ENCODE measurements at places on chromosomes 12 and 14.

DNA sequence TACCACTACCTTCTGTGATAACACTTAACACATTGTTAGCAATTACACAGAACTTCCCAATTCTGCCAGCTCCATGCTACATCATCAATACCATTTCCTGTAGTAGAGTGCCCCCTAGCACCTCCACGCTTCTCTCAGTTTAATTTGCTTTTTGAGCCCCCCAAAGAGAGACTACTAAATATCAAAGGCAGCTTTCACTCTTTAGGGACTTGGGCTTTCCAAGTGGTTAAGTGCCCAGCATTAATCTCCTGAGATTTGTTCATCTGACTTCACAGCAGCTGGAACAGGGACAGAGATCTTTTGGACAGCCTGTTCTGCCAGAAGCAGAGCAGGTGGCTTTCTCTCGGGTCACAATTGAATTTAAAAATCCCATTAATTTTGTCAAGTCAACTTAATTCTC, 954.9 kb downstream of the DIO2 start:
- no peak for DNase-seq

DNA sequence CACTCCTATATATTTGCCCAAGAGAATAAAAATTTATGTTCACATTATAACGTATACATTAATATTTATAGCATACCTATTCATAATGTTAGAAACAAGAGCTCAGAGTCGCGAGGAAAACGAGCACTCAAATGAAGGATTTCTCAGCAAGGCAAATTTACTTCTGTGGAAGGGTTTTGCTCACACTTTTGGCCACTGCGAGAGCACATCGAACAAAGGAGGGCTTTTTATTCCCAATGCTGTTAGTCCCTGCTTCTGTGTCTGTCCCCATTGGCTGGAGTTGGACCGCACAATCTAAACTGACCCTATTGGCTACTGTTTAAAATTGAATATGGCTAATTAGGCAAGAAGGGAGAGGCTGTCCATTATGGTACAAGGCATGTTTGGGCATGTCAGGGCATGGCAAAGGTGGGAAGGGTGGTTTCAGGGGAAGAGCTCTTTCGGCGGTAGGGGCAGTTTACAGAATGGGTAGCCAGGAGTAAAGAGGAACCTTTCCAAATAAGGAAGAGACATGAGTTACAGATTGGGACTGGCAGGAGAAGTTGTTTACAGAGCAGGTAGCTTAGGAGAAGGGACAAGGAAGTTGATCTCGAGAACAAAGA, 702.9 kb downstream of the TRHDE start:
- DNase-seq: no peak

- no peak for DNase-seq
These were observed 14.4 kb downstream of the EVL start for GRCh38 chr14:100079726-100080005.

DNA sequence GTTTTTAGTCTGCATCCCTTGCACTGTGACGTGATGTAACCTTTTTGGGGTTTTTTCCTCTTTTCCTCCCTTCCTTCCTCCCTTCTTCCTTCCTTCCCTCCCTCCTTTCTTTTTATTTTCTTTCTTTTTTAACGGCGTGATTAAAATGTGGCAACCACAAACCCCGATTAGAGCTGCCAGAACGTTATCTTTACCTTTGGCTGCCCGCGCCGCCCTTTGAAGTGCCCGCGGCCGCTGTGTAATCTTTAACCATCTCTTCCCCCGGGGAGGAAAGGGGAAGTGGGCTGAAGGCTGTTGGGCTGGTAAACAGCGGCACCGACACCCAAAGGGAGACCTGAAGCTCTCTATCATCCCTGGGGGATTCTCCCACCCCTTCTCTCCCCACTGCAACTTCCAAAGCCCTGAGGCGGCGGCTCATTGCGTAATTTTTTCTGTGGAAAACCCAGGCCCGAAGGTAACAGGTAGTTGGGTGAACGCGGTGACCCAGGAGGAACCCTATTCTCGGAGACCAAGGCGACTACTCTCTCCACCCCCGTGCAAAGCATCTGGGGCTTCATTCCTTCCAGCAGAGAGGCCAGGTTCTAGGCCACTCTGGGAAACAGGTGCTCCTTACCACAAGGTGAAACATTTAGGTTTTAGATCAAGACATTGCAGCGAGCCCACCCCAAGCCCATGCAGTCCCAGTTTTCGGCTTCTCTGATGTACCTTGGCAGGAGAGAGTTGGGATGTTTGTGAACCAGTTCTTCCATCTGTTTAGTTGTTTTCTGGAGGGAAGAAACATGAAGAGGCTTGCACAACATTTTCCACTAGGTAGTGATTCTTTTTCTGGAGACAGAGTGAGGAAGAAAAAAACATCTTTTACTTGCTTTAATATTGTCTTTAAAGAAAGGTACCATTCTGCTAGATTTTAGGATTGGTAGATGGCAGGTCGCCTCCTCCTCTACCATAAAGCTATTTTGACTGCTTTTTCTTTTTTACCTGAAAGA, 1.5 kb downstream of the LGR5 start:
- DNase-seq: no peak

DNA sequence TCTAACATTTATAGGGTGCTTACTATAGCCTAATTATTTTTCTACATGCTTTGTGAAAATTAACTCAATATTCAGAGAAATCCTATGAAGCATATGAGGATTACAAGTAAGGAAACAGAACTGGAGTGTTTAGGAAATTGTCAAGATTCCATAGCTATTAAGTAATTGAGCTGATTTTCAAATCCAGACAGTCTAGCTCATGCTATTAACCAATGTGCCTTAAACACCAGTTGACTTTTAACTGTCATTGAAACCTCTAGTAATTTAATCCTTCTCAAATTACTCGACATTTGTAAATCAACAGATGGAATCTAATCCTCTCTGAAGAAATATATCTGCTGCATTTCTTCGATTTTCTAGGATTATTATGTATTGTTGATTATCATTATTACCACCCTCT, 488.9 kb downstream of the MDGA2 start:
- no peak for DNase-seq

DNA sequence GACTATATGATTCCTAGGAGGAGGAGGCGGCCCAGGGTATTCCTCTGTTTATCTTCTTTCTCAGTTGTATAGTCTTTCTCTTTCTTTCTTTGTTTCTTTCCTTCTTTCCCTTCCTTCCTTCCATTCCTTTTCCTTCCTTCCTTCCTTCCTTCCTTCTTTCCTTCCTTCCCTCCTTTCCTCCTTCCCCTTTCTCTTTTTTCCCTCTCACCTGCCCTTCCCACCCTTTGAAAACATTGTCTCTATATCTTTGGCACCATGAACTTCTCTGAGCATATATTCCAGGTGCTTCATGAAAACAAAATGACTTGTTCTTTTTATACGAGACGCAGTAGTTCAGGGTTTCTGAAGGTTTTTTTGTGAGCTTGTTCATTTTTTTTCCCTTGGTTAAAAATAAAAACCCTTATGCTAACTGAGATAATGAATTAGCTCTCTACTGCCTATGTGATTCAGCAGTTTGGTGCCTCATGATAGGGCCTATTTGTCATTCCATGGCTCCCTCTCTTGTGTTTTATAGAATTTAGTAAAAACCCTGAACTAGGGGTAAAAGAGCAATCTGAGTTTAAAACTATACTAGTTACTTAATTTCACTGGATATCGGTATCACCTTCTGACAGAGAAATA, 3.2 kb upstream of the TESPA1 start:
- DNase-seq: no peak

DNA sequence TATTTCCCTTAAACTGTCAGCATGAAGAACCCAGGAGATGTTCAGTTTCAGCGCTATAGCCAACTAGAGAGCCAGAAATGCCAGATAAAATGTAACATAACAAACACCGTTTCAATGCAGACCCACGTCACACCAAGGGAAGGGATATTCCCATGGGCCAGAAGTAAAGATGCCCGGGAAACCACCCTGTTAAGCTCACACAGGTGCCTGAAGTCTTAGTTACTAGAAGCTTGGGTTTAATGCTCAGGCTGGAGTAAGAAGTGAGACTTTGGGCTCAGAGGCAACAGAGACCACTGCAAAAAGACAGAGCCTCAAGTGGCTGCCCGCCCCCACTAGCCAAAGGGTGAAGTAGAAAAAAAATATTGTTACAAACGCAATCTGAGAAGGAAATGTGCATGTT, 52.3 kb downstream of the SYNE3 start:
- no peak for DNase-seq

- no peak for DNase-seq
These were observed 243.7 kb downstream of the TMEM132D start for GRCh38 chr12:129659961-129660622.

- DNase-seq: no peak
These were observed 172.0 kb upstream of the VASH1 start for GRCh38 chr14:76589246-76589645.

DNA sequence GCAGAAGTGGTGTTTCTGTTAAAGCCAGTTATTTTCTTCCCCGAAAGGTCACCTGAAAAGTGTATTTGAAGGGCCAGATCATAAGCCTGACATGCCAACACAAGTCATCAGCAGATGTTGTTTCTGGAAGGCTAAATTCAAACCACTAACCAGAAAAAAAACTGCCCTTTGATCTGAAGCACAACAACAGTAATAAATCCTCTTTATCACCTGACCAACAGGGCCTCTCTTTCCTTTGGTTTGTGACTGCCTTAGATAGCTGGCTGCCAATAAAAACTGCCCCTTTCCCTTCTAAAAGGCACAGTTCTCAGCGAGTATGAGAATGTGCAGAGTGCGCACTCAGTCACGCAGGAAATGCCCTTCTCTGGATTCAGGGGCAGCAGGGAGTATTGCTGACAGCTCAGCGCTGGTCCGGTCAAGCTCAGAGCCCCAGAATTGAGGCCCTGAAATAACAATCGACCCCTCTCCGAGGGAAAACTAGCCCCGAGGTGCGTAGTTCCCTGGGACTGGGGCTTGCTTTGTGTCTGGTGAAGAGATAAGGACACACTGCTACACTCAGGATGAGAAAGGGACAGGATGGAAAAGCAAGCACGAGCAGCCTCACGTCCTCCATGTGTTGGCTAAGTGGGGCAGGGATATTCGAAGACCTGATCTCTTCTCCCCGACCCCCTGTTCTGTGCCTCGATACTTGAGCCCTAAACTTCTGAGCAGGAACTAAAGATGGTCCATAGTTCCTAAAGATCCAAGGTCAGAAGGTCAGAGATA, 184.2 kb upstream of the GZMB start:
- no peak for DNase-seq

DNA sequence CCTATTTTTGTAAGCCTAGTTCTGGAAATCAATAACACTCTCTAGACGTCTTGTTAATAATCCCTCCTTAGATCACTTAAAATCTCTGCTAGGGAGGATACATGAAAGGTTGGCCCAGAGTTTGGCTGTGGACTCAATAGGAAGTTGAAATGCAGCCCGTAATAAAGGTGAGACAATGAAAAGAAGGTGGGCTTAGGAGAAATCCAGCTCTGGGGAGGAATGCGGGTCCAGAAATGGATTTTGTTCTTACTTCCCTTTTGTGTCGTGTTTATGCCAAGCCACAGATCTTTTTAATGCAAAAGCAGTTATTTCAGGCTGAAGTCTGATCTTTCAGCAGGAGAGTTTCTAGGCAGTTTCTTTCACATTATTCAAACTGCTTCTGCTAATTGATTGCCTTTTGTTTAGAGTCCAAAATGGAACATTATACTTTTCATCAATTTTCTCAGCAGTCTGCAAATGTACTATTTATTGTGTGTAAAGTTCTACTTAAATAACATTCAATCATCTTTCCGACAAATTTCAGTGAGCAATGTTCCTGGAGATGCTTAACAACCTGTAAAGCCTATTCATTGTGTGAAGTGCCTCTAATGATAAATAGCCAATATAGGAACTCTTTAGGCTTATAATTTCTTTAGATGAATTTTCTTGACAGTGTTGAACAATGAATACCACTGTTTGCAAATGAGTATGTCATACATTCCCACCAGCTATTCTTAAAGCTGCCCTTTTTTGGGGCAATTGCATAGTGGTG, 252.9 kb upstream of the KRR1 start:
- DNase-seq: no peak

DNA sequence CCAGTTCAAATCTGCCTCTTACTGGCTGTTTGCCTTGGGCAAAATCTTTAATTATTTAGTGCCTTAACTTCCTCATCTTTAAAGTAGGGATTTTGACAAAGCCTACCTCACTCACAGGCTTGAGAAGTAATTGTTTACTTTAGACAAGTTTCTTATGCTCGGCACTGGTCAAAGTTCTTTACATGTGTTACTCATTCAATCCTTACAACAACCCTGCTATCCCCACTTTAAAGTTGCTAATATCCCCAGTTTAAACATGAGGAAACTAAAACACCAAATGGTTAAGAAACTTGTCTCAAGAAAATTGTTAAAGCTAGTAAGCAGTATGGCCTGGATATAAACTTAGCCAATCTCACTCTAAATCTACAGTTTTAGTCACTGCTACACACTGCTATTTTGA, 204.0 kb upstream of the AVPR1A start:
- DNase-seq: no peak

GRCh38 chr14:54189748-54190354, 207.0 kb upstream of the CDKN3 start:
- no peak for DNase-seq

DNA sequence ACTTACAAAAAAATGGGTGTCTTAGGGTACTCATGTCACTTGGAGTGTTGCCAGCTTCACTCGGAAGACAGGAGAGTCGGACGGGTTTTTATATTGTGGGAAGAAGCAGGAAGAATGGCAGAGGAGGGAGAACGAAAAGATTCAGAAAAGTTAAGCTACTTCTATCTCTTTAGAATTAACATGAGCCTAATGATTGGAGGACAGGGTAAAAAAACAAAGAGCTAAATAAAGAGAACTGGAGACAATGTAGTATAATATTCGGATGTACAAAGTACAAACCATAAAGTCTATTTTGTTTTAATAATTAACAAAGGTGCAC, 43.9 kb downstream of the EFCAB11 start:
- no peak for DNase-seq

DNA sequence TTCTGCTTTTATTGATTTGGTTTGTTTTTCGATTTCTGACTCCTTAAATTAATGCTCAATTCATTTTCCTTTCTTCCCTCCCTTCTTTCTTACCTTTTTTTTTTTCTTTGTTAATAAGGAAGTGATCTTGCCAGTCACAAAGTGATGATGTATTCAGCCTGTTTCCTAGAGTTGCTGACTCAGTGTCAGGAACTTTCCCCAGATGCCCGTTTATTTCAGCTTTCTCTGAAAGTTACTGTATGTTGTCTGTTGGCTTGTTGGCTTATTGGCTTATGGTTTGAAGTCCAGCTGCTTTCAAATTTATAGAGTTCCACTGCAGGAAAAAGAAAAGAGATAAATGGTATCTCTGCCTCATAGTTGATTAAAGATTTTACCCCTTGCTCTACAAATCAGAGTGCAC, 12.4 kb upstream of the SLC6A15 start:
- DNase-seq: no peak

DNA sequence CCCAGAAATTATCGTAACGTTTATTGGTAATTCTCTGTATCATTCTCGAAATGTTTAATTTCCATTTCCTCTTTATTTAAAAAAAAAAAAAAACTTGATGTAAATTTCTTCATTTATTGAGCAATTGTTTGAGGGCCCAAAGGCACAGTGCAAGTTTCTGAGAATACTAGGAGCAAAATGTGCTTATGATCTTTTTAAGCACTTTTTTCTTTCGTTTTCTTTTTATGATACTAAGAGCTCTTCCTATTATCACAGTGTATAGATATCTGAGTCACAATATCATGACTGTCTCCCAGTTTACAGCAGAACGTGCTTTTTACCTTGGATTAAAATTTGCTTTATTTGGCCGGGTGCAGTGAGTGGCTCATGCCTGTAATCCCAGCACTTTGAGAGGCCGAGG, 5.6 kb downstream of the ATP2A2 start:
- DNase-seq: no peak
